Aortic smooth muscle cell (primary cell): ENCODE measurements at places on chromosomes 7 and 10. TPM values are rescaled to one million over a fixed set of nuclear protein-coding genes. Genes with fewer than 3 reads are reported as not detected.

The CLIP2 gene
- 52.5 and 56.9 TPM in 2 replicates for total RNA-seq

The ZP3 gene
- total RNA-seq: 0.92 and 0.99 TPM in 2 replicates

The COL28A1 gene
- total RNA-seq: 0.06 and 0.13 TPM in 2 replicates

The OR2A1 gene
- total RNA-seq: under 0.01 and 0.19 TPM in 2 replicates

The NDUFA5 gene
- total RNA-seq: 43.6 and 57.7 TPM in 2 replicates

The FZD1 gene
- total RNA-seq: 9.2 and 11.4 TPM in 2 replicates

The TOMM7 gene
- 191 and 217 TPM in 2 replicates for total RNA-seq

The ASZ1 gene
- total RNA-seq: not detected in 2 replicates
